ENCODE measurements at places on chromosomes 7 and 10. TPM values are rescaled to one million over a fixed set of nuclear protein-coding genes. Genes with fewer than 3 reads are reported as not detected.

Gene CLEC2L
- total RNA-seq, result not detected

Gene CTAGE4
- total RNA-seq, result 19.1 TPM

Gene JAKMIP3
- total RNA-seq, result 0.26 TPM

Gene NUTM2A
- 1.3 TPM for total RNA-seq

Gene GSAP
- 18.8 TPM for total RNA-seq

Gene OPN1SW
- total RNA-seq, result not detected

DNA sequence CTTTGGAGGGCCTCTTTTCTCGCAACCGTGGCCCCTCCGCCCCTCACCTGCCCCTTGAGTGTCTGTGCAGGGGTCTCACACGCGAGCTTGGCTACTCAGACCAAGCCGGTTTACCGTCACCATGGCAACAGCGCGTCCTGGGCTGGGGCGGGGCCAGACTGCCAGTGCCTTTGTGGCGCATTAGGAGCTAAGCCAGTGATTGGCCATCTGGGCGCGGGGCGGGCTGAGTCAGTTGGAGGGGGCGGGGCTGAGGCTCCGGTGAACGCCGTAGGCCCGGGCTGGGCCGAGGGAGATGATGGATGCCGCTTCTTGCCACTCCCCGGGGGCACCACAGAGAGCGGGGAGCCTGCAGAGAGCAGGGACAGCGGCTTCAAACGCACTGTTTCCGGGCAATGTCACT, 48.7 kb upstream of the FXYD4 start:
- peak overlapping the region; percentile 20 for H3K27ac ChIP-seq
- DNase-seq, result peak; percentile 94
- H3K27me3 ChIP-seq, result no peaks in the 10 kb centered on the region
- H3K4me1 ChIP-seq, result peaks cover 11% of the 10 kb centered on the region
- no peak overlapping the region for H3K4me3 ChIP-seq
- no peaks in the 10 kb centered on the region for H3K36me3 ChIP-seq

DNA sequence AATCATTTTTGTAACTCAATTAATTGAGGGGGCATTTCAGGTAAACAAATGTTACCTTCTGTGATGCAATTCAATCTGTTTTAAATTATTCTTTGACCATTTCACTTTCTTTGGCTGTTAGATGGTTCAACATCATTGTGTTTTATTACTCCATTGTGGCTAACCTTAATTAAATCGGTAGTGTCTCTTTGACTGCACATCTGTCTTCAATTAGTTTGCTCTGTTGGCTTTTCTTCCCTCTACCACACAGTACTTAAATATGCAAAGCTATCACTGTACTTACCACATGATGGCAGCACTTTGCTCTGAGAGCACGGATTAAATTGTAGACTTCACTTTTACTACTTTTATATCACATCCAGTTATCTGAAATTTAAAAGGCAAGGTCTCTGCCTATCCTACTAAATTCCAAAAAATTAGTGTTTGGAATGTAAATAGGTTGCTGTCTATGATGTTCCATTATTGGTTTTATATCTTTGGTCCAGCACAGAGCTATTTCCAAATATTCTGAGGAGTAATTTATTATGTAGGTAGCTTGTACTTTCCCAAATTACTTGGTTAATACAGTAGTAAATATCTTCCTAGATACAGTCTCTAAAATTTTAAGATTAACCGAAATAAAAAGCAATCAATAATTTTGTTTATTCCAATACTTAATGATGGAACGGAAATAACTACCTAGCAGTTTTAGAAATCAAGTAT, 352.0 kb downstream of the PCLO start:
- H3K27me3 ChIP-seq, result no peaks in the 10 kb centered on the region
- H3K36me3 ChIP-seq, result no peaks in the 10 kb centered on the region
- H3K4me1 ChIP-seq, result no peaks in the 10 kb centered on the region
- H3K27ac ChIP-seq, result no peak overlapping the region

DNA sequence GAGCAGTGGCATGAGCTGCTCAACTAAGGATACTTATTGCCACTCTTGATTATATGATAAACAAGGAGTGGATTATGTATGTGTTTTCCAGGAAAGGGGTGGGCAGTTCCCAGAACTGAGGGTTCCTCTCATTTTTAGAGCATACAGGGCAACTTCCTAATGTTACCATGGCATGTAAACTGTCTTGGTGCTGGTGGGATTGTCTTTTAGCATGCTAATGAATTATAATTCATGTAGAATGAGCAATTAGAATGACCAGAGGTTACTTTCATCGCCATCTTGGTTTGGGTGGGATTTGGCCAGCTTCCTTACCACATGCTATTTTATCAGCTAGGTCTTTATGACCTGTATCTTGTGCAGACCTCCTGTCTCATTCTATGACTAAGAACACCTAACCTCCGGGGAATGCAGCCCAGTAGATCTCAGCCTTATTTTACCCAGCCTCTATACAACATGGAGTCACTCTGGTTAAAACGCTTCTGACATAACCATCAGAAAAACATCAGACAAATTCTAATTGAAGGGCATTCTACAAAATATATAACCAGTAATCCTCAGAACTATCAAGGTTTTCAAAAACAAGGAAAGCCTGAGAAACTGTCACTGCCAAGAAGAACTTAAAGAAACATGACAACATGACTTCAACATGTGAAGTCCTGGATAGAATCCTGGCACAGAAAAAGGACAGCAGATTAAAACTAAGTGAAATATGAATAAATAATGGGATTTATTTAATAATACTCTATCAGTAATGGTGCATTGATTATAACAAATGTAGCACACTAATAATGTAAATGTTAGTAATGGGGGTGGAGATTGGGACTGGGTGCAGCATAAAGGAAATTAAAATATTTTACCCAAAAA, 365.0 kb downstream of the SEMA3D start:
- H3K27ac ChIP-seq, result no peak overlapping the region
- no peaks in the 10 kb centered on the region for H3K27me3 ChIP-seq
- H3K36me3 ChIP-seq, result no peaks in the 10 kb centered on the region
- H3K4me3 ChIP-seq, result no peak overlapping the region

- H3K27me3 ChIP-seq, result peaks cover 5% of the 10 kb centered on the region
- H3K4me1 ChIP-seq, result peaks cover 16% of the 10 kb centered on the region
- no peak overlapping the region for H3K27ac ChIP-seq
- no peak for DNase-seq
- H3K4me3 ChIP-seq, result no peak overlapping the region
- no peaks in the 10 kb centered on the region for H3K36me3 ChIP-seq
Measured at GRCh38 chr10:30827531-30828120, 198.1 kb upstream of the LYZL2 start.

DNA sequence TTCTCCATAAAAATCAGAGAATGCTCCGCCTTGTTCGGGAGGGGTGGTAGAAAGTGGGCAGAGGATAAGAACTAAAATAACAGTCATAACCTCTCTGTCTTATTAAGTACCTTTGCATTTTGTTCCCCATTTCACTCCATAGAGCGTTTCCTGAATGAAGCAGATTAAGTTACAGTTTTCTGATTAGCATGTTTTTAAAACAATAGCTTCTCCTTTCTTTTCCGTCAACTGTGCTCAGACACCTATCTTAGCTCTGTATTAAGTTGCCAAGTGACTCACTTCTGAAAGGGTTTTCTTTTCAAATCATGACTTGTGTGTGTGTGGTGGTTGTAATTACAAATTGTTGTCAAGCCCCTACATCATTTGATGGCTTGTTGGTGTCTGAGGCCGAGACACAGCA, 1.4 kb downstream of the HABP2 start:
- no peak overlapping the region for H3K4me3 ChIP-seq
- no peaks in the 10 kb centered on the region for H3K27me3 ChIP-seq
- no peak overlapping the region for H3K27ac ChIP-seq
- DNase-seq, result no peak

- no peak overlapping the region for H3K4me3 ChIP-seq
- H3K27ac ChIP-seq, result no peak overlapping the region
- H3K27me3 ChIP-seq, result no peaks in the 10 kb centered on the region
- no peaks in the 10 kb centered on the region for H3K4me1 ChIP-seq
- no peaks in the 10 kb centered on the region for H3K36me3 ChIP-seq
Measured at GRCh38 chr10:71696628-71697326, 22.8 kb downstream of the C10orf105 start.

- H3K27me3 ChIP-seq, result no peaks in the 10 kb centered on the region
- H3K36me3 ChIP-seq, result peaks cover 36% of the 10 kb centered on the region
- no peaks in the 10 kb centered on the region for H3K4me1 ChIP-seq
- no peak overlapping the region for H3K27ac ChIP-seq
Measured at GRCh38 chr10:80156216-80156615, 23.7 kb downstream of the PLAC9 start.

DNA sequence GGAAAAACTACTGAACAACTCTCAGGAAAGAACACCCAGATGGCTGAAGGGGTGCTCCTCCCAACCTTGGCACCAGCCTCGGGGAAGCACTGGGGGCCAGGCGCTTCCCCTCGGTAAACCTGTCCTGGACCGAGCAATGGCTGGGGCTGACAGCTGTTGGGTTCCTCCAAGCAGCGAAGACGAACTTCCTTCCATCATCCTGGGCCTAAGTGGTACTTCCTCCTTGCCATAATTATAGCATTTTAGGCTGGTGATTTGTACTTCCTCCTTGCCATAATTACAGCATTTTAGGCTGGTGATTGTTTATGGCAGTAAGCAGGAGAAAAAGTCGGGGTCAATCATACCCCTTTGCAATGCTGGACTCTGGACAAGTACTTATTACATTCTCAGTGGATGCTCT, 69.3 kb downstream of the MYOF start:
- no peaks in the 10 kb centered on the region for H3K4me1 ChIP-seq
- H3K4me3 ChIP-seq, result no peak overlapping the region
- H3K27me3 ChIP-seq, result no peaks in the 10 kb centered on the region
- H3K36me3 ChIP-seq, result no peaks in the 10 kb centered on the region
- no peak for DNase-seq
- peak overlapping the region; percentile 12 for H3K27ac ChIP-seq

- H3K27me3 ChIP-seq, result no peaks in the 10 kb centered on the region
- no peaks in the 10 kb centered on the region for H3K36me3 ChIP-seq
- H3K27ac ChIP-seq, result peak overlapping the region; percentile 92
- no peak overlapping the region for H3K4me3 ChIP-seq
Measured at GRCh38 chr10:44993922-44994751, 6.6 kb upstream of the ZNF22 start.

GRCh38 chr7:128123291-128124037, 92.2 kb upstream of the LRRC4 start:
- no peaks in the 10 kb centered on the region for H3K36me3 ChIP-seq
- H3K4me1 ChIP-seq, result no peaks in the 10 kb centered on the region
- H3K27me3 ChIP-seq, result no peaks in the 10 kb centered on the region
- DNase-seq, result no peak

DNA sequence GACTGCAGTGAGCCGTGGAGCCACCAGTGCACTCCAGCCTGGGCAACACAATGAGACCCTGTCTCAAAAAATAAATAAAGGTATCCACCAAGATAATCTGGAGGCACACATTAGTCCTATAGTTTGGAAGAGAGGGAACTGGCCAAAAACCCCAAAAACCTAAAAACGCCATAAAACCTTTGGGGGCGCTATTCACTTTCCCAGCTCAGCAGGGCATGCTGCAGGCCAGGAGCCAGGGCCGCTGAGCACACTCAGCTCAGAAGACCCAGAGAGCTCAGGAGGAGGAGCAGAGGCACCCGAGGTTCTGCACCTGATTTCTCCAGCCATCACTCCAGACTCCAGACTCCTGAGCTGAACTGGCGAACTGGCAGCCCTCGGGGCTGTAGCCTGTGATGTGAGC, 167.2 kb upstream of the IMMP2L start:
- no peak for DNase-seq
- H3K27me3 ChIP-seq, result no peaks in the 10 kb centered on the region
- no peaks in the 10 kb centered on the region for H3K36me3 ChIP-seq
- H3K4me3 ChIP-seq, result no peak overlapping the region
- H3K27ac ChIP-seq, result no peak overlapping the region

DNA sequence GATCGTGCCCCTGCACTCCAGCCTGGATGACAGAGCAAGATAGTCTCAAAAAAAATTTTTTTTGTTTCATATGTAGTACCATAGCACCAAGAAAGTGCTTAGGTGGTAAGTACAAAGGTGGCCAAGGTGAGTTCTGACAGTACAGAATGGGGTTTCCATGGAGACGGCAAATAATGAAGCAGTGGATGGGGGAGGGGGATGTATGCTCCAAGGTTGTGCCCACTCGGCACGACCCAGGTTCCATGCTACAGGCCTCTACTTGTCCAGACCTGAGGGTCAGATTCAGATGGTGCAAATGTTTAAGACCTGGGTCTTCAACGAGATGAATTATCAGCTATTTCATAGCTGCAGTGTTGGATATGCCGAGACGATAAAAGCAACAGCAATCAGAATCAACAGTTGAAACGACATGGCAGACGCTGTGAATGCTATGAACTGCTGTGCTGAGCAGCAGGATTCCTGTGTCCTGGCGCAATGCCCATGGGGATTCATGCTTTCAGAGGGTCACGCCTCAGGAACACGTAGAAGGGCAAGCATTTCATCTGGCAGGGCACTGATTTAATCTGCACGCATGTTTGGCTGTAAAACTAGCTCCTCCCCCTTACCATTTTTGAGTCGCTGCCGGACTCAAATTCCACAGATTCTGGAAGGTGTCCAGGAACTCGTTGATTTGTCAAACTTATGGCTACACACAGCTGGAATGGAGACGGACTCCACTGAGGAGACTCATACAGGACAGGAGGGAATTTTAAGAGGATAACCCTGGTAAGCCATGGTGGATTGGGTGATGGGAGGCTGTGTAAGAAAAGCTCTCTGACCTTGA, 256.5 kb downstream of the FRMD4A start:
- H3K27ac ChIP-seq, result peak overlapping the region; percentile 73
- H3K4me1 ChIP-seq, result peaks cover 13% of the 10 kb centered on the region
- no peaks in the 10 kb centered on the region for H3K27me3 ChIP-seq
- no peaks in the 10 kb centered on the region for H3K36me3 ChIP-seq
